ENCODE measurements at places on chromosomes 12 and 14.
A peak's percentile ranks its signal among the peaks of the same experiment; 100 is the strongest.

DNA sequence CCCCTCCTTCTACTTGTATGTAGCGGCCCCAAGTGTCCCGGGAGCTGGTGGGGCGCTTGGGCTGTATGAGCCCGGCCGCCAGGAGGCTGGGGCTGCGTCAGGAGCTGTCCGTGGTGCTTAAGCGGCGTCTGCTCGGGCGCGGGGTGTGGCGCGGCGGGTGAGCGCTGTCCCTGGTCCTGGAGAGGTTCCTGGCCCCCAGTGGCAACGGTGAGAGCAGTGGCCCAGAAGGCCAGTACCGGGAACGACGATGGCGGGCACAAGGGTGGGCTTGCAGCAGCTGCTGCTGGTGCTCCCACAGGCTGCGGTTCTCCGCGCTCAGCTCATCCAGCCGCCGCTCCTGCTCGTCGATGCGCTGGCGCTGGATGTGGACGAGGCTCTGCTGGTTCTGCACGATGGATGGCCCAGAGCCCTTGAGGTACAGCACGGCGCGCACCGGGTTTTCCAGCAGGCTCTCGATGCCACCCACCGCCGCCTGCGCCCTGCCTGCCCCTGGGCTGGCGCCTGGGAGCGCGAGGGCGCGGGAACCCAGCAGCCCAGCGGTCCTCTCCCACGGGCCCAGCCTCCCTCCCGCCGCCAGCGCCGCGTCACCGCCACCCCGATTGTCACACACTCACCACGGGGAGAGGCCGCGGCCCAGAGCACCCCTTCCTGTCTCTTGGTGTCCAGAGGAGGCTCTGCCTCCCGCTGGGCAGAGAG lies 41.9 kb upstream of the FKBP4 start:
- DNase-seq: peak; percentile 18

GRCh38 chr12:131776237-131776889 lies 51.8 kb upstream of the MMP17 start:
- DNase-seq: no peak

GRCh38 chr12:124030510-124030909 lies 57.5 kb downstream of the ZNF664 start:
- DNase-seq: no peak

- no peak for DNase-seq
Observed at GRCh38 chr12:124637163-124637562, 69.8 kb upstream of the NCOR2 start.

DNA sequence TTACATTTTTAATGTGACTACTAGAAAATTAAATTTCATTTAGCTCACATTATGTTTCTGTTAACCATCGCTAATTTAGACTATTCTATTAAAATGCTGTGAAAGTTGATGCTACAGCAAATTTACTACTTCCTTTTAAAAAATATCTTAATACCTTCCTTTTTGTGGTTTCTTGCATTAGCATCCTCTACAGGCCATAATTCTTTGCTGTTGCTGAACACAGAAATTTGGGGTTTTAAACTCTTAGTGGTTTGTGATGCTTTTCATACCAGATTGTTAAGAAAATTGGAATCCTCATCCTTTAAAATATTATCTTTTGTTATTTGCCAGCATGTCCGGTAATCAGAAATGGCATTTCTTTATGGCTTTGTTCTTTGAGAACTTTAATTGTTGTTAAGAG lies 18.1 kb downstream of the WNK1 start:
- no peak for DNase-seq

DNA sequence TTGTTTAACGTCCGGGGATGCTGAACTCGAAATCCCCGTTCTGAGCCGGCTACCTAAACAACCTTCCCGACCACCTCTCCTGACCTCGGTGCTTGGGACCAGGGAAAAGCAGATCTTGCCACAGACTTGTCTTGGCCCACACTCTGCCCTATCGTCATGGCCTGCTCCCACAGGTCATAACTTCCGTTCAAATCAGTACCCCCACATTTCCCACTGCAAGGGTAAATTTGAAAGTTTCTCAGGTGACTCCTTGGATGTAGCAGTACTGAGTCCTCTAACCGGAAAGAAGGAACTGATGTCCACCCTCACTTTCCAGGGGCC lies 612 bp upstream of the RBM23 start:
- DNase-seq: no peak

DNA sequence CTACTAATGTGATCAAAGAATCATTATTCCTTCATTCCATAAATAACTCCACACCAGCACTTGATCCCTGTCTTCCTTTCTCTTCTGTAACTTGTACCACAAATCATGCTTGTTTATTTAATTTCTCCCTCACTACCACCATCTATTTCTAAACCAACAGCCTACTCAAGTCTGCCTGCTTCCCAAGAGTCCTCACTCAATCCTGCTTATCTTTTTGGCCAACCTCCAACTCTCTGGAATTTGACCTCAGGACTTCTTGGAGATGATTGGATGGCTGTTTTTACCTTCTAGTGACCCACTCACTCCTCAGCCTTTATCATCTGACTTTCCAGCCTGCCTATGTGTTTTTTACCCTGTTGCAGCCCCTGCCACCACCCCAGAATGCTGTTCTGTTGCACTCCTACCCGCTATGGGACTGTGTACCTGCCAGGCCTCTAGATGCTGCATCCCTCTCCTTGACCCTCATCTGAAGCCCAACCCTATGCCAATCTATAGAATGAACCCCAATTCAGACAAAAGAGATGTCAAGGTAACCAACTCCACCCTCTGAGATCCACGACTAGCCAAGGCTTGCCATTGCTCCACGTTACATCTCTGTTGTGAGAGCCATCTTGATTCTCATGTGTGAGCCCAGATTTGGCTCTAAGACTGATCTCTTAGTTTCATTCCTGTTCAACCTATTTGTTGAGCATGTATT lies 150.2 kb upstream of the PLEKHG7 start:
- no peak for DNase-seq

- no peak for DNase-seq
Observed at GRCh38 chr12:45433441-45433868, 217.6 kb downstream of the ANO6 start.

GRCh38 chr12:96810477-96810876 lies 96.6 kb upstream of the NEDD1 start:
- no peak for DNase-seq

- DNase-seq: no peak
Observed at GRCh38 chr12:83474369-83474768, 787.7 kb downstream of the TMTC2 start.

DNA sequence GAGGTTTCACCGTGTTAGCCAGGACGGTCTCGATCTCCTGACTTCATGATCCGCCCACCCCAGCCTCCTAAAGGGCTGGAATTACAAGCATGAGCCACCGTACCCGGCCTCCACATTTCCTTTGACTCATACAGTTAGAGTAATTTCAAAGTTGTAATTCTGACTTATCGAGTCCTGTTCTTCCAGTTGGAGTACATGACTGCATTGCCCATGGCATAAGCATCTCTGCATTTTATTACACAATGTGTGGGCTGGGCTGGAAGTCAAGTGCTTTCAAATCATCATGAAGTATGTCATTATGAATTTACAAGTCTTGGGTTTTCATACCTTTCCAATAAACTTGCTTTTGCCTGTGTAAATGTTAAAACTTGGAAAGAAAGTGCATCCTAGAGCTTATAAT lies 1295.7 kb upstream of the FLRT2 start:
- no peak for DNase-seq

- no peak for DNase-seq
Observed at GRCh38 chr14:44609876-44610510, 102.9 kb upstream of the FSCB start.

GRCh38 chr14:99517643-99518381 lies 36.6 kb downstream of the CCNK start:
- no peak for DNase-seq

- no peak for DNase-seq
Observed at GRCh38 chr12:120739031-120739762, 13.6 kb downstream of the ACADS start.

DNA sequence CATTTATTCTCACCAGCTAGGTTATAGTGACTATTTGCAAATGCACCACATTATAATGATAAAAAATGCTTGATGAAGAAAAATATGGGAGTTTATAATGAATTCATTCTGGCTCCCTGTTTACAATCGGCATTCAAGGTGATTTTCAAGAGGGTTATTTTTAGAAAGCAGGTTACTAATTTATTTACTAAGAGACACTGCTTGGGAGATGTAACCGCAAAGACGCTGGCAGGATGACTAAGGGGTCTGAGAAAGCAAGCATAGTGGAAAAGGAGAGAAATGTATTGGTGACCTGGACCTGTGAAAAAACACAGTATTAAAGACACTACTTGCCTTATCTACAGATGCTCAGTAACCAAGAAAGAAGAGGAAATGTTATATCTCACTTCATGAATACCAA lies 13.3 kb upstream of the PITPNM2 start:
- DNase-seq: no peak

GRCh38 chr12:26874501-26875296 lies 41.7 kb upstream of the ITPR2 start:
- no peak for DNase-seq

DNA sequence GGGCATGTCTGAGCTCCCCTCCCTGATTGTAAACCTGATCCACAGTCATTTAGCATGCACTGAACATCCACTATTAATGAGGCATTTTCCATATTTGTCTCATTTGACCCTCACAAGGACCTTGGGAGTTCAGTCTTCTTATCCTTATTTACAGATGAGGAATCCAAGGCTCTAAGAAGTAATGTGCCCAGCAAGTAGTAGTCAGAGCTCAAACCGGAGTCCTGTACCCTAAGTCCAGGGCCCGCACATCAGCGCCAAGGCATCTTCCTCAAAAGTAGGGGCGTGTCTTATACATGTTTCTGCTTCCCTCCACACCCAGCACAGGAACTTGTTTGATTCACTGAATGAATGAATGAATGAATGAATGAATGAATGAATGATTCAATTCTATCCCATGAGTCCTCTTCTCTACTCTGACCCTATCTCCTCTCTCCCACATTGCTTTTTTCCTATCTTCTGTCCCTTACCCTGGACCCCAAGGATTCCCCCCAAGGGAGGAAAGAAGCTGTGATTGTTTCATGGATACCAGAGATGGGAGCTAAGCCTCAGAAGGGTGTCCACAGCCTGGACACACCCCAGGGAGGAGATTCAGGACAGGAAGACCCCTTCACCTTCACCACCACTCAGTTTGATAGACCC lies 21.8 kb upstream of the KRT8 start:
- DNase-seq: no peak

GRCh38 chr14:71358209-71358931 lies 451.1 kb downstream of the PCNX1 start:
- no peak for DNase-seq

DNA sequence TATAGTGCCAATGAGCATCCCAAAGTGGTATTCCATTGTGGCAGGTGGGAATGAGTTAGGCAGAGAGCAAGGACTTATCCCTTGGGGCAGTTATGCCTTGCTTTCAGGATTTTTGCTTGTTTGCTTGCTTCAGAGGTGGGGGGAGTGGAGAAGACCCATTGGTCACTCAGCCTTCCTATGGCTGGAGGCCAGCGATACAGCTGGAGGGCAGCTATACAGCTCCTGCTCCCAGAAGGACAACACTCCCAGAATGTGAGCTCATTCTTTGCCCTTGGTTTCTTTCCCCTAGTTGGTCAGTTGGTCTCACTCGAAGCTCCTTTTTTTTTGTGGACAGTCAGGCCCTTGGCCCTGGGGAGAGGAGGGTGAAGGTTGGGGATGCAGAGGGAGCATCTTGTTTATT lies 14.5 kb downstream of the KRT83 start:
- DNase-seq: no peak

DNA sequence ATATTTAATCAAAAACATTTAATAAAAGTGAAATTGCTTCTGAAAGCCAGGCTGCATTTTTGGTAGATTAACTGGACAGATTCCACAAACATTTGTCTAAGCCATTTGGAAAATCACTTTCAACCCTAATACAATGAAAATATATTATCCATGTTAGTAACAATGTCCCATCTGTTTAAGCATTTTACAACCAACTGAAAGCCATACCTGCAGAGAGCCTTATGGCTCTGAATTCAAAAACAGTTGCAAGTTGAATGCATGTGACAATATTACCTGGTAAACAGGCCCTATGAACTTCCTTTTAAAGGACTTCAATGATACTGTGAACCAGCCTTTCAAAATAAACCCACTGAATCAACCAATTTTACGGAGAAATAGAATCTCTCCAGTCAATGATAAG lies 468.1 kb downstream of the BTG1 start:
- DNase-seq: no peak

GRCh38 chr14:99596071-99596627 lies 7.9 kb downstream of the CCDC85C start:
- DNase-seq: no peak

DNA sequence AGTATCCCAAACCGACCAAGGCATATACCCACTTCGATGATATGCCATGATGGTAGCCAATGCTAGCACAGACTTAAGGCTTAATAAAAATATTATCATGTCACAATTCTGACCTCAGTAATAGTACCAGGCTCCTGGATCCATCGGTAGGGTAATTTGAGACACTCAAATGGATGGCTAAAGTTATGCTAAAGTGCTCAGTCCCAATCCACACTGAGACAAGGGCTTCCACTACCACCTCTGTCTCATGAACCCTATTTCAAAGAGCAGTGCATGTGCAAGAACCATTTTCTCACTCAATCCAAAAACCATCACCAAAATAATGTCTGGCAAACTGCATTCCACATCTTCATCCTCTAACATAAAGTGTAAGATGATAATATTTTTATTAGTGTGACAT lies 122.4 kb upstream of the KRR1 start:
- no peak for DNase-seq

DNA sequence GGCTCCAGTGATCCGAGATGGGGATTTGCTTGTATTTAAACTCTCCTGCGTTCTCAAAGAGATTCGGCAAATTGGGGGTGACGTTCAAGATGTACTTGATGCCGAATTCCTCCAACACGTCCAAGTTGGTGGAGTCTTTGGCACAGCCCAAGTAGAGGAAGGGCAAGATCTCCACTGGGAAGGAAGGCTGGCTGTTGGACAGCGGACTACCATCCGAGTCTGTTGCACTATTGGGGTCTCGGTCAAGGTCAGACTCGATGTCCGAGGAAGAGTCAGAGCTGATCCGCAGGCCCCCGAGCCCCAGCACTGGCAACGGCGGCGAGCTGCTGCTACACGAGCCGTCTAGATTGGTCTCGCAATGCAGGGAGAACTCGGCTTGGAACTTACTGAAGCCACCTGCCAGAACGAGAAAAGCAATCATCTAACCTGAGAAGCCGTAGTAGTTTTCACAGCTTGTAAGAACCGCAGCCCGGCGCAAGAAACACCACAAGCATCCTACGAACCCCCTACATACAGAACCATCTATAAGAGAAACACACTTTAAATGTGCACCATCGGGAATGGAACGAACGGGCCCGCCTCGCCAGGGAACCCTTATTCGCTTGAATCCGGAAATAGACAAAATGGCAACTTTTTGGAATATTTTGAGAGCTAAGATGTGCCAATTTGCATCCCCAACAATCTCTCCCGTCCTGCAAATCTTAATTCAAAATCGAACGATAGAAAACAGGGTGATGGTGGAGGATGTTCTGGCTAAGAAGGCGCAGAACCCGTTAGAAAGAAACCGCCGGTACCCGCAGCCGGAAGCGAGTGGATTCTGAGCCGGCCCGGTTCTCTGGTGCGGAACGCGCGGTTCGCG lies 1.4 kb downstream of the DUSP6 start:
- no peak for DNase-seq

- peak; percentile 87 for DNase-seq
Observed at GRCh38 chr12:132828706-132829534, at the start of gene GOLGA3. TSS of gene GOLGA3 (minus strand) at chr12:132828869. CDS start at chr12:132822128, 6,741 bp downstream.

All from NCI-H1105 (cell line).